ENCODE measurements at places on chromosomes 7 and 10.

- DNase-seq: no peak
Observed at GRCh38 chr10:58943256-58943890, 233.1 kb upstream of the PHYHIPL start.

DNA sequence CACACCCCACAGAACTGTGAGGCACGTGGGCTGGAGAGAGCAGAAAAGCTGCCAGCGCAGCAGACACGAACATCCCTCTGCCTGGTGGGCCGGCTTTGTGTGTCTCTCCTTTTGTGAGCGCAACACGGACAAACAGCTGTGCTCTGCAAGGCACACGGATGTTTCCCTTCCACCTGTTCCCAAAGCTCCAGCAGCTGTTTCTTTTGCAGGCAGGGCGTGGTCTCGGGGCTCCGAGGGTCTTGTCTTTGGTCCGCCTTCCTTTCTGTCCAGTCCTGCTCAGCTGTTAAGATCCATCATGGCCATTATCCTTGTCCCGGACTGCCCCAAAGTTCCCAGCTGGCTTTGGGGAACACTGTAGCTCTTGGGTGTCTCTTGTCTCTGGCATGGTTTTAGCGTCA is 32.7 kb upstream of the SH2B2 start:
- DNase-seq: no peak

DNA sequence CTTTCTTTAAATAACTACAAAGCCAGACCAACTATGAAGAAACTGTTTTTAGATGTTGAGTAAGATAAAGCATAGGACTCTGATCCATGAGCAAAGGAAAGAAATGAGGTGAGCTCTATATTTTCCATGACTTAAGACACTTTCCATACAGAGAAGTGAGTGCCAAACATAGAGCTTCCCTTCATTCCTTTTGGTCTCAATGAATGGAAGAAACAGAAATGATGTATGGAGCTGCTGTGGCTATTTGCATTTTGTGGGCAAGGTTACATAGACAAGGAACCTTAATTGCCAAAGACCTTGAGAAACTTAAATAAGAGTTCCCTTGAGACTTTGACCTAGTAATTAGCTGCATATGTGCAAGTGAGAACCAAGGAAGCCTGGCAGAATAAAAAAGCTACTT is 1152.2 kb downstream of the XPNPEP1 start:
- DNase-seq: no peak

DNA sequence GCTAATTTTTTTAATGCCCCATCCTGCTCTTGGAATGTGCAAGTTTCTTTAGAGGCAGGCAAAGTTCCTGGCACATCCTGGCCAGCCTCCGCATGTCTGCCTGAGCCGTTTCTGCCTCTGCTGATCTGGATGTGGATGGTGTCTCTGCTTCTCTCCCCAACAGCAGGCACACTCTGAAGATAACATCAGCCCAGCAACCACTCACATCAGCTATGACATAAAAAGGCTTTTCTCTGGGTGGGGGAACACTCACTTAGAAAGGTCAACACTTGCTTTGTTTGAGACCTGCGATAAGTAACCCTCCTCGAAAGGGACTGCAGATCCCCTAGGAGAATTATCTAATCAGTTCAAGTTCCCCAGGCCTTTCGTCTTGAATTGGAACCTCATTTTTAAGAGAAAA is 142.9 kb downstream of the FGFR2 start:
- DNase-seq: no peak

GRCh38 chr7:51518646-51519045 is 202.0 kb upstream of the COBL start:
- DNase-seq: no peak

- no peak for DNase-seq
Observed at GRCh38 chr10:98076086-98076485, 45.7 kb upstream of the CRTAC1 start.

DNA sequence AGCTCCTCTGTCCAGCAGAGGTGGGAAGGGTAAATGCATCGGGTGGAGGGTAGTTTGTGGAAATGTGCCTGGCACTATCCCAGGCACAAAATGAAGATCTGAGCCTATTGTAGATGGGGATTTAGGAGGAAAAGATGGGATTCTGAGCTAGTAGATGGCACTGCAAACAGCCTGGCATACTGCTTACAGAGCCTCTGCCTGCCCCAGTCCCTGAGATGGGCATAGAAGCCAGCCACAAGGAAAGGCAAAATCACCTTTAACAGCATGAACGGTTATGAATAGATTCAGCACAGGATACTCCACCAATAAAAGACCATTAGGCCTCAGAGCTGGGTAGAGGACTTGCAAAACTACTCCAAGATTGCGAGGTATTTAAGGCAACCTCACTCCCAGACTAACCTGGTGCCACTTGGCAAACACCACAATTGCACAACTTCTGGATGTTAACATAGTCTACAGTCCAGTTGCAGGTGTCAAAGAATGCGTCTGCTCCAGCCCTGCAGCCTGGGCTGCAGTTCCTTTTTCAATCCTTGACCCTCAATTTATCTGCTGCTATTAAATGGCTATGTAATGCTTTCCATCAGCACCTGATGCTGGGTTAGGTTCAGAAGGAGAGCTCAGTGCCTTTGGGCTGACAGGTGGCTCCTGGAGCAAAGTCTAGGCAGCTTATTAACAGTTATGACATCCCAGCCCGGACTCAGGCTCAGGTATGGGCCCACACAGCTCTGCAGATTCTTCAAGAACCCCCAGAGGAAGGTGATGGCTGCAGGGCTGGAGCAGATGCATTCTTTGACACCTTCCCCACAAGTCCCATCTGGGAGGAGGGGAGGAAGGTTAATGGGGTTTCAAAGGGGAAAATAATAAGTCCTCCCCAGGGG is 34.0 kb downstream of the CDHR3 start:
- no peak for DNase-seq

- no peak for DNase-seq
Observed at GRCh38 chr7:68922850-68923249, 675.4 kb upstream of the AUTS2 start.

- DNase-seq: no peak
Observed at GRCh38 chr7:86846494-86847190, 202.9 kb downstream of the GRM3 start.

- DNase-seq: no peak
Observed at GRCh38 chr10:103397191-103397825, 882 bp downstream of the PDCD11 start.

- no peak for DNase-seq
Observed at GRCh38 chr7:94567396-94567795, 57.8 kb downstream of the CASD1 start.

DNA sequence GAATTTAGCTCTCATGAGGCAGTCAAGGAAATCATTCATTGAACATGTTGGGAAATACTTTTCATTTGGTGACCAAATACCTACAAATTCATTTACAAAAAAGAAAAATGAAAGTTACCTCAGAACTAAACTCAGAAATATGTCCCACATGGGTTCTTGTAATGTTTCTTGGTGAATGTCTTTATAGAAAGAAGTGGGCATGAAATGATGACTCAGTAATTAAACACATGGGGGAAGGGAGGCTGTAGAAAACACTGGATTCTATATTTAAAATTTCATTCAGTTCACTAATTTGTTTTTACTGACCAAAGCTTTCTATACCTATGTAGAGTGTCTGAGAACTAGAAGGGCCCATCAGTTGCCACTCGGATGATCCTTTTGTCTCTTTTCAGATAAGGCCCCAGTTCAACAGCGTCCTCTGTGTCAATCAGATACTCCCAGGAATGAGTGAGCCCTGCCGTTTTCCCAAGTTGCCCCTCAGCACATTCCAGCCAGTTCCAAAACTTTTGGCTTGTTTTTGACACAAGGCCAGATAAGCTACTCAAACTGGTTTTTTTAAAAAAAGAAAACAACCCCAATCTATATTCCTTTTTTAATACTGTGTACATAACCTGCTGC is 49.3 kb upstream of the AGBL3 start:
- DNase-seq: no peak

GRCh38 chr10:67663449-67664087 is 32.4 kb downstream of the CTNNA3 start:
- DNase-seq: no peak

DNA sequence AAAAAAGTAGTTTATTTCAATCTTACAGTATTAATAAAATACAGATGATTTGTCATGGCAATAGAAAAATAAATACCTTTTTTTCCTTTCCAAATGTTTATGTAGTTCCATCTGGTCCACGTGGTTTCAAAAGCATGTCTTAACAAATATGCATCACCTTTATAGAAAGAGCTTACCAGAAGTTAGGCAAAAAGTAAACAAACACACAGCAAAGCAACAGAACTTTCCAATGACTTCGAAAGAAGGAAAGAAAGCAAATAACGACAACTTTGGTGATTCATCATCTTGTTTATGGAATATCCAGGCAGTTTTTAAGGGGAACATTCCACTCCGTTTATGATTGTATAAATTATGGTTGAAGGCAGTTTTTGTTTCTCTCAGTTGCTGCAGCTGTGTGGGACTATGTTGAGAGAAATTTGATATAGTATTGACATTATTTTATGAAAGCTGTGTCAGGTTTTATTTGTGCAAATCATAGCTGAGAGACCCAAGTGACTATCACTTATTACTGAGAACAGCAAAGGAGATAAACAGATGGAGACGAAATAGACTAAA is 203.1 kb downstream of the CDC14C start:
- DNase-seq: no peak

- no peak for DNase-seq
Observed at GRCh38 chr10:17238445-17239291, 10.6 kb downstream of the VIM start.

DNA sequence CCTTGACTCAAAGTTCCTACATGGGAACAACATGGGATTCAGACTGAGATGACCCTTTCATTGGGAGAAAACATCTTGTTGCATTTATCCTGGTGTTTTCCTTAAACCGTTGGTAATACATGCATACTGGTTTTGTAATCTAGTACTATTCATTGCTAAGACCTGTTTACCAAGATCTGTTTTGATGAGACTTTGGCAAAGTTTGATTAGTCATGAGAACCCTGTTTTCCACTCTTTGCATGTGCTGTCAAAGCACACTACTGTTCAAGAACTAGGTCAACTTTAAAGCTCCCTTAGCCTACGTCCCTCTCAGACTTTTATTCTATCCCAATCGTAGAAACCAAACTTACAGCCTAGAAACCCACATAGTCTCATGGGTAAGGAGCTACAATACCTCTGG is 650.9 kb downstream of the GATA3 start:
- no peak for DNase-seq

- DNase-seq: no peak
Observed at GRCh38 chr7:74101061-74101681, 17.6 kb downstream of the LIMK1 start.

DNA sequence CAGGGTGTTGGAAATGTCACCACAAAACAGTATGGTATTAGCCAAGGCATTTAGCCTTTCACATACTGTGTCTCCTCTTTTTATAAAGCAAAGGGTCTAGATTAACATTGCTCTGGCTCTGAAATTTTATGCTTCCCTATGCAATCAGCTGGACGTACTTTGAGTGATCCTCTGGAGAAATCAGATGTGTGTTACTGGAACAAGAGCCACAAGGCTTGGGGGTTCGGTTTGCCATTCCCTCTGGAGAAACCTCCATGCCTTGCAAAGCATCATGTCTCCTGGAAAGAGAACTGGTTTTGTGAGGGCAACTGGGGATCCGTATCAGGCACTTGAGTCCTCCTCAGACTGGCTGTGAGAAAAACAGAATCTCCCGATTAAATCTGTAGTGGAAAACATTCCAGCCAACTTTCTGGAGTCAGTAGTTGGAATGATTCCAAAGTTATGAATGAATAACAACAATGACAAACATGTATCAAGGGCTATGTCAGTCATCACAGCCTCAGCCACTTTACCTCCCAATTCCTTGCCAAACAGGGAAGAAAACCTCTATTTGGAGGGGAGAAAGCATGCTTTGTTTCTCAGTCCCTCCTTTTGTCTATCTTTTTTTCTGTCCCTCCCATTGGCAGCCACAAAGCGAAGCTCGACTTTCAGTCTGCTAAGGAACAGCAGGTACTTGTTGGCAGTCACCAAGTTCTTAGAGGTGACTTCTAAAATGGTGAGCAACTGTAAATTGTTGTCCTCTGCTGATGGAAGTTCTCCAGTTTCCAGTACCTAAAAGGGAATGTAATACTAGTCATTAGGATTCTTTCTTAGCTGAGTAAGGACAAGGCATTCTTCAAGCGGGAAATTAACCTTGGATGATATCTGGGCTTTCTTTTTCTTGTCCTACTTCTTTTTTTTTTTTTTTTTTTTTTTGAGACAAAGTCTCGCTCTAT is 864.8 kb upstream of the AUTS2 start:
- no peak for DNase-seq

DNA sequence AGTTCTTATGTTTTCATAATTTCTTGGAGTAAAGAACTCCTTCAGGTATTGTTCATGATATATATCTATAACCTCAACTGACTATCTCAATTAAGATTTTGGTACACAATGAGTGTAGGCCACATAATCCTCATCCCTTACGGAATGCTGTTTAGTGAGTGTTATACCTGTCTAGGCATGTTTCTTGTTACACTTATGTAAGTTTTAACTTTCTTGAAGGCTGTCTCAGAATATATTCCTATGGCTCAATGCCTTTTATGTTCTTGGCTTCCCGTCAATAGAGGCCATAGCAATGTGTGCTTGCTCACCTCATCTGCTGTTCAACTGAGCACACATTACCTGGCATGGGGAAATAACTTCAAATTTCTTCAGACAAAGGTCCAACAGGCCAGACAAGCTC is 185.1 kb downstream of the CTTNBP2 start:
- no peak for DNase-seq

- no peak for DNase-seq
Observed at GRCh38 chr7:18890134-18890533, 227.3 kb downstream of the TWIST1 start.

DNA sequence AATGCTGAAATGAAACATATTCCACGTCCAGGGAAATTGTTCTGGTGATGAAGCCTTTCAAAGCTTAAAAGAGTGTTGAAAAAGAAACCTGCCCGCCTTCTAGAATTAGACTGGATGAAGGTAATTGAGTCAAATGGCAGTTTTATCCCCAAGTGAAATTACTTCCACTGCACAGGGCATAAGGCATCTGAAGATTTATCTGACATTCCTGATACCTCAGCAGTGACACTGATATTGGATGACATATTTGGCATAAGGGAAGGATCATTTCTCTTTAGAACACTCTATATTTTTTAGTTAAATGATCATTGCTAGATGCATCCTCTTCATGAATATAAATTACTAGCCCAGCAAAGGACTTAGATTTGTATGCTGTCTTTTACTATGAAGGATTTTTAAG is 229.6 kb upstream of the TPK1 start:
- no peak for DNase-seq

DNA sequence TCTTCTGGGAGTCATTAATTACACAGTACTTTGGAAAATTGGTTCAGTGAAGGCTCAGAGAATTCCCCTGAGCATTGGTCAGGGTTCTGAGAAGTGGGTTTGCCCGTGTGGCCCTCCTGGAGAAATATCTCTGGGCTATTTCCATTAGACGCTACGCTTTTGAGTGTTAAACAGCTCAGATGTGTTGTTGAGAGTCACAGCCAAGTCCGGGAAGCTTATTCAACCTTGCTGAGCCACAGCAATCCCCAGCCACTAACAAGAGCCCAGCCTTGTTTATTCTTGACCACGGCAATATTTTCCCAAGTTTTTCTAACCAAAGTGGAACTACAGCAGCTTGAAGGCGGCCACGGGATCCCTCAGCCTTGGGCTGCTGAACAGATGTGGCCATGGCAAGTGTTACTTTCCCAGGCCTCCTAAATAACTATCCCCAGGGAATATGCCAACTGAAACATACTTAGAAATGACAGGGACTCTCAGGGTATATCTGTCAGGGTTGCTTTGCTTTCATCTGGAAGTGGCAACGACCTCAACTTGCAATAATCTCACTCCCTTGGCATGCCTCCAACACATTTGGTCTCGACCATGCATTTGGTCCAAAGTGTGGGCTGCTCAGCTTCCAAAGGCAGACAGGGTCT is 214.7 kb downstream of the EMX2 start:
- DNase-seq: no peak

GRCh38 chr10:126459032-126459831 is 71.0 kb upstream of the ADAM12 start:
- DNase-seq: no peak

Measured in Panc1 (cell line).